ENCODE measurements at places on chromosomes 7 and 10. TPM values are rescaled to one million over a fixed set of nuclear protein-coding genes. Genes with fewer than 3 reads are reported as not detected.

The CREB5 gene
- total RNA-seq = 5.9 TPM

The SRI gene
- 155 TPM for total RNA-seq

The AS3MT gene
- total RNA-seq = 0.98 TPM

The FGFR2 gene
- not detected for total RNA-seq

The ANKRD2 gene
- 1.1 TPM for total RNA-seq

The FFAR4 gene
- not detected for total RNA-seq

The GHRHR gene
- not detected for total RNA-seq

The H2BK1 gene
- total RNA-seq = not detected
